ENCODE measurements at places on chromosomes 16 and 17.

DNA sequence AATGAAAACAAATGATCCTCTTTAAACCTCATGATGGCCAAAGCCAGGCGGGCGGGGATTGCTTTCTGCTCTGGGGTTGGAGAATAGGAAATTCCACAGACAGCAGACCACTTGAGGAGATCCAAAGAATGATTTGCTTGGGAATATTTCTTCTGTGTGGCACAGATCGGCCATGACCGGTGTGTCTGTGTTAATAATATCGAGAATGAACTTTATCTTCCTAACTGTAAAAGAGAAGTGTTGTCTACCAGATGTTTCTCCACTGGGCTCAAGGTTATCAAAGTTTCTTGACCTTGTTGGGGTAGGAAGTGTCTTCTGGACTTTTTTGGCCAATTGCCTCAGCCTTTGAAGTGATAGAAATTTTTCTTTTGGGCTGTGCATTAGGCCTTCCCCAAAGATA is 186.6 kb upstream of the ZFHX3 start:
- DNase-seq, result no peak

DNA sequence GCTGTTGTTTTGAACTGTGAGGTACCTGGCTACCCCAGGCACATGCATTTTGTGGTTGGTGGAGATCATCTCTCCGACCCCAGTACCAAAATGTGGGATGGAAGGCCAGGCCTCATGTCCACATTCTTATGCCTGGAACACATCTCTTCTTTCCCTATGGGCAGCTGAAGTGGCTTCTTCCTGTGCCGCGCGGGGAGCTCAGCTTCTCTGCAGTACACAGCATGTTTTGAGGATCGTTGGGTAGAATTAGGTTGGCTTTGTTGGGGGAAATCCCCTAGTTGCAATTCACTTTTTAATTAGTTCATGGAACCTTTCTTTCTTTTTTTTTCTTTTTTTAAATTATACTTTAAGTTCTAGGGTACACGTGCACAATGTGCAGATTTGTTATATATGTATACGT is 242.1 kb downstream of the MSI2 start:
- no peak for DNase-seq

DNA sequence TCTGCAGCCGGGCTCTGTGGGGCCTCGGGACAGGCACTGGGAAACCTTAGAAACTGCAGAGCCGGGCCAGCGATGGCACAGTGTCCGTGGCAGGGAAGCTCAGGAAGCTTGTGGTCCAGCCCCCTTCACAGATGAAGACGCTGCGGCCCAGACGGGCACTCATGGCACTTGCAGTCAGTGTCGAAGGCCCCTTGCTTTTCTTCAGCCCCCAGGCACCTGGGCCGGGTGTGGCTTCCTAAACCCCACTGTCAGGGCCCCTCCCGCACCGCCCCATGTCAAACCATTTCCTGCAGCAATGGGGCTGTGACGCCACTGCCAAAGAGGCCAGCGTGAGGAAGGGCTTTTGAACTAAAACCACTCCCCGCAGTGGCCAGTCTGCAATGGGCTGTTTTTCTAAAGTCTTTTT is 164.0 kb downstream of the LAT start:
- DNase-seq, result no peak

DNA sequence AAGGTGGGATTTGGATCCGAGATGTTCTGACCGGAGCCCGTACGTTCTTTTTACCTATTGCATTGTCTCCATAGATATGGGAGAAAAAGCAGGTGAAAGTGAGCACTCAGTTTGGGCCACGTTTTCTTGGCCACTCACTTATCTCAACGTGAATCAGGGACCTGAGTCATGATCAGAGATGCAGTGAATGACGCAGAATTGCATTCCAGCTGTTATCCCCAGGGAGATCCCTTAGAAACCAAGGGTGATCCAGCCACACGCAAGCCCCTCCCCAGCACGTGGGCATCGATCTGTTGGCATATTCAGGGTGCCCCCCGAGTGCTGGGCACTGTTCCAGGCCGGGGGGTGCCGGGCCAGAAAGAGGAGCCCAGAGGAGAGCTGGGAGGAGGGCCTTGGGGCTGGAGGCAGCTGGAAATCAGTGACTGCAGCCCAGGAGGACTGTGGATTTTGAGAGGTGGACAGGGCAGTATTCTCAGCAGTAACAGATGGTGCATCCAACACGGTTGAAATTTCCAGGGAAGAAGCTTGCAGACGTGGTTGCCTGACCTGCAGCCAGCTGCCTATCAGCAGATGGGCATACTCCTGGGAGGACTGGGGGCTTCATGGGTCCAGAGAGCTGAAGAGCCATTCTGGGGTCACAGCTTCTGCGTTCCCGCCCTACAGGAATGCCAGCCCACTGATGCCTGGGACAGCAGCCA is 87.2 kb upstream of the CACNG5 start:
- no peak for DNase-seq

DNA sequence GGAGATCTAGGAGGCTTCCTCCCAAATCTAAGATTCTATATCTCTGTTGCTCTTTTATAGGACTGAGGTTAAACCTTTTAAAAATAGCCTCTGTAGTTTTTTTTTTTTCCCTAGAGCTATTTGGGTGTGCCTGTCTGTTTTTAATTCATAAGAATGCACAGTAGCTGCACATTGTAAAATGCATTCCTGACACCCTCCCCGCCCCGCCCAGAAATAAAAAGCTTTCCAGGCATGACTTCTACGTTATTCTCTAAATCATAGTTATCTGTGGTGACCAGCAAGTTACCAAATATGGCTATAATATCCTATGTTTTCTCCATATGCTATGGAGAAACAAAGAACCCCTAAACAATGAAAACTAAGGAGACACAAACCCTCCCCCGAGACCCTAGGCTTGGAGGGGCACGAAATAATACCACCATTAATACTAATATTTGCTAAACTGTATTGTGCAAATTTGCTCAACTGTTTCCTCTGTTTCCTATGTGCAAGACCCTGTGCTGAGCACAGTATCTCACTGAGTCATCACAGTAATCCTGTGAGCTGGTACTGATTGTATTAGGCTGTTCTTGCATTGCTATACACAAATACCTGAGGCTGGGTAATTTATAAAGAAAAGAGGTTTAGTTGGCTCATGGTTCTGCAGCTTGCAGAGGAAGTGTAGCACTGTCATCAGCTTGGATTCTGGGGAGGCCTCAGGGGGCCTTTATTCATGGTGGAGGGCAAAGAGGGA is 388.3 kb downstream of the CA10 start:
- DNase-seq, result no peak

GRCh38 chr16:11175787-11176341 is 80.1 kb downstream of the SOCS1 start:
- DNase-seq, result no peak

All from kidney (tissue), 22 donors.